ENCODE measurements at places on chromosomes 6 and 20.

- no peak for DNase-seq
Observed at GRCh38 chr20:54221353-54221752, 13.5 kb downstream of the PFDN4 start.

DNA sequence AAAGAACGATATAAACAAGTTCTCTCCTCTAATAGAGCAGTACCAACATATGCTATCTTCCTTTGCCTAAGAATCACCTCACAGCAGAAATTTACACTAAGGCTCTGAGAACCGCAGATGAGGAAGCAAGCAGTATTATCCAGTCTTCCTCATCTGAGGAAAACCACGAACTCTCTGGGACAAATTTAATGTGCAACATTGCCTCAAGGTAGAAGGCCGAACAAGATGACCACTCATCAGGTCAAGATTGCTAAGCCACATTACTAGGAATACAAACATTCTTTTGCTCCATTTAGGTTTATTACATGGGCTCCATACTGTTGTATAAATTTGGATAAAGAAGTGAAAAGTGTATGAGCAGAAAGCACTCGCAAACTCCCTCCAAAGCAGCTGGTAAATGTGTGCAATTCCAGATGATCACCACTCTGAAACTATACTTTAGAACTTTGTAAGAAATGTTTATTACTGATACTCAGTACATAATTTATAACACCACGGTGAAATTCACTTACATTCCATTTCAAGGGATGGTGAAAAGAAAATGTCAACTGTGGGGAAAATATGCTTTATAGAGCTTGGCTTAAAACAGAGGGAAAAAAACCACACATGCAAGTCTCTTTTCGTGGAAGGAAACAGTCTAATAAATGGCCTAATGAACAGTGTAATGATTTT lies 398.4 kb downstream of the BTBD9 start:
- DNase-seq, result no peak

DNA sequence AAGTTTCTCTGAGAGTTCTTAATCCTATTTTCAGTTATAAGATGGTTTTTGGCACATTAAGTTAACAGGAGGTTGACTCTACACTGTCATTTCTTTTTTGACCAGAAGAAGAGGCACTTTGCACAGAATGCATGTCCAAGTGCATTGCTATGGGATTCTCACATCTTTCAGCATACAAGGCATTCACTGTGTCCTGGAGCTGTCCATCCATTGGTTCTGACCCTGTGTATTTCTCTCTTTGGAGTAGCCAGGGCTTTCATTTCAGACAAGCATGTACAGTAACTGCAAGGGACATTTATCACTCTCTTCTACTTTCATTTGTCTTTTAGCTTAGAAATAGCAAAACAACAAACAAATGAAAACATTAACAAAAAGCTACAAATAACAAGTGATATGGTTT lies 275.1 kb upstream of the IMPG1 start:
- no peak for DNase-seq

DNA sequence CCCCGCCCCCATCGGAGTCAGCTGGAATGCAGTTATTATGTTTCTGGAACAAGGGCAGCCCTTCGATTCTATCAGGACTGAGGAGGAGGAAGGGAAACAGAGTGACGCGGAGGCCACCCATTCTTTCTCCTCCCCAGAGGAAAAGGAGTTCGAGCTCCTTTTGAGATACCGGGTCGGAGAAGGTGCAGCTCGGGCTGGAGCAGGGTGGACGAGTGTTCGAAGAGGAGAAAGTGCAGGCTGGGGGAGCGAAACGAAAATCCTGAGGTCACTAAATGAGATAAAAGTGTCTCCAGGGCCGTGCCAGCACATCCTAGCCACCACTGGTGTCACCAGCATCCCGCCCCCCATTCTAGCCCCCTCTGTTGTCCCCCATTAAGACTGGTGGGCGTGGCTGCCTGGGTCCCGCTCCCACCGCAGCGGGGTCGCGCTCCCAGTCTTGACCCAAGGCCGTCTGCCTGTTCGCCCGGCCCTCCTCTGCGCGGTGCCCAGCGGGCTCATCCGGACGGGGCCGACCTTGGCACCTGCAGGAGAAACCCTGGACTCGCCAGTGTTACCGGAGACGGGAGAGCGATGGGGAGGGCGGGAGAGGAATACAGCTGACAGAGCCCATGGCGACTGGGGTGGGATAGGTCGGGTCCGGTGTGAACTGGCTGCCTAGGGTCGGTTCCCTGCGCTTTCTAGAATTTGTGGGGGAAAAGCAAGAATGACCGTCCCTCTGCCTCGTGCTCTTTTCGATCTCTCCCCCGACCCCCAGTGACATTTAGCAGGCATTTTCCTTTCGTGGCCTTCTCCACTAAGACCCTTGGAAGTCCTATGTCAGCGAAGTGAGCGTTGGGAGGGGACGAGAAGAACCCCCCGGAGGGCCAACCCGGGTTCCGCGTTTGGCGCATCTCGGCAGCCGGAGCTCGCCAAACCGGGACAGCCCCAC lies 16.2 kb downstream of the FOXA2 start:
- no peak for DNase-seq

- no peak for DNase-seq
Observed at GRCh38 chr6:3729603-3730344, 21.7 kb downstream of the PXDC1 start.

DNA sequence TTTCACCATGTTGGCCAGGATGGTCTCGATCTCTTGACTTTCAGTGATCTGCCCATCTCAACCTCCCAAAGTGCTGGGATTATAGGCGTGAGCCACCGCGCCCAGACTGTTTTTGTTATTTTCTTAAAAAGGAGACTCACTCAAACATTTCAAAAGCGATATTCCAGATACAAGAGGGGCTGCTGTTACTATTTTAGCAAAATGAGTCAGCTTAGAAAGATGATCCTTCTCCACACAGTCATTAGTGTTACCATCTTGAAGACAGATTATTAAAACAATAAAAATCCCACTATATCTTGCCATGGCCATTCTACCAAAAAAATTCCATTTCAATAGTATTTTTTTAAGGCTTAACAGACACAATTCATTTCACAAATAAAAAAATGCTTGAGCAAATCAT lies 102.8 kb downstream of the PREP start:
- DNase-seq, result no peak

GRCh38 chr20:25030007-25030648 lies 27.8 kb downstream of the ACSS1 start:
- DNase-seq, result no peak
